ENCODE measurements at places on chromosomes 11 and 22.

DNA sequence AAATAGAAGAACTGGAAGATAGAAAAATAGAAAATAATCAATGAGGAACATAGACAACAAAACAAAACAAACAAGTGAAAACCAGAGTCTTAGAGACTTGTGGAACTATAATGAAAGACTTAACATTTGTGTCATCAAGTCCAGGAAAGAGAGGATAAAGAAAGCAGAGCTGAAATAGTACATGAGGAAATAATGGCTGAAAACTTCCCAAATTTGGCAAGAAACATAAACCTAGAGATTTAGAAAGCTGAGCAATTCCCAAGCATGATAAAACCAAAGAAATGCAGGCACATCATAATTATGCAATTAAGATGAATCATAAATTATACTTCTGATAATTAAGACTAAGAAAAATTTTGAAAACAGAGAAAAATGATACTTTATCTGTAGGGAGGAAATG, 614.5 kb downstream of the ETS1 start:
- DNase-seq = no peak

DNA sequence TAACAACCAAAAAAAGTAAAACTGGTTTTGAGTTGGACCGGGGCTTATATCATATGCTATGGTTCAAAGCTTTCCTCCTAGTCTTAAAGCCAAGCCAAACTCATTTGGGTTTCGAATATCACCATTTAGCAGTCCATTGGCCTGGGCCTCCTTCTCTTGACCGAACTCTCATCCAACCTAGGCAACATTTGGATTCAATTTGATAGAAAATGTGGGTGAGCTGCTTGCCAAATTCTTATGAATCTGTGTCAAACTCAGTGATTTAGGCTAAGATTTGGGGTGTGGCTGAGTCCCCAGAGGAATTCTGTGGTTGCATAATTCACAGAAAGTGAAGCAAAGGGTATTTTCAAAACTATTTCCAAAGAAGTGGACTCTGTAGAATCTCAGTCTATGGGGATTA, 83.7 kb downstream of the BLID start:
- no peak for DNase-seq

DNA sequence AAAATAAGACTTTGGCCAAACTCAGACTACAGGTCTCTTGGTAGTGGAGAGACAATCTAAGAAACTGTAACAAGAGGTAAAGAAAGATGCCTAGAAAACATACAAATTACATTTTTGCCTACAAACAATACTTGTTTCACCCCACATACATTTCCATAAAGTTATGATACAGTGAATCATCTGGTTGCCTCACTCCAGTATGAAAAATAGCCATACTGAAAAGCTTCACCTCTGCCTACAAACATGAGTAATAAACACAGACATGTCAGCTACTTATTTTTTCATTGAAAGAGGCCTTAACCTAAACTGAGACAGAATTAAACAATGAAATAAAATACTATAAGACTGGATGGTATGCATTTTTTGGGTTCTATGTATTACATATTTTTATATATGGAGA, 1463.0 kb downstream of the FAM181B start:
- DNase-seq = no peak

- no peak for DNase-seq
Measured at GRCh38 chr11:20117291-20117690, 43.0 kb downstream of the DBX1 start.

GRCh38 chr22:23398701-23399366, 181.3 kb downstream of the IGLL1 start:
- DNase-seq = no peak

GRCh38 chr22:43625242-43625641, 186.9 kb downstream of the EFCAB6 start:
- DNase-seq = no peak
